ENCODE measurements at places on chromosomes 6 and 20.

- DNase-seq, result no peak
Observed at GRCh38 chr6:41455410-41455809, 90.8 kb upstream of the FOXP4 start.

DNA sequence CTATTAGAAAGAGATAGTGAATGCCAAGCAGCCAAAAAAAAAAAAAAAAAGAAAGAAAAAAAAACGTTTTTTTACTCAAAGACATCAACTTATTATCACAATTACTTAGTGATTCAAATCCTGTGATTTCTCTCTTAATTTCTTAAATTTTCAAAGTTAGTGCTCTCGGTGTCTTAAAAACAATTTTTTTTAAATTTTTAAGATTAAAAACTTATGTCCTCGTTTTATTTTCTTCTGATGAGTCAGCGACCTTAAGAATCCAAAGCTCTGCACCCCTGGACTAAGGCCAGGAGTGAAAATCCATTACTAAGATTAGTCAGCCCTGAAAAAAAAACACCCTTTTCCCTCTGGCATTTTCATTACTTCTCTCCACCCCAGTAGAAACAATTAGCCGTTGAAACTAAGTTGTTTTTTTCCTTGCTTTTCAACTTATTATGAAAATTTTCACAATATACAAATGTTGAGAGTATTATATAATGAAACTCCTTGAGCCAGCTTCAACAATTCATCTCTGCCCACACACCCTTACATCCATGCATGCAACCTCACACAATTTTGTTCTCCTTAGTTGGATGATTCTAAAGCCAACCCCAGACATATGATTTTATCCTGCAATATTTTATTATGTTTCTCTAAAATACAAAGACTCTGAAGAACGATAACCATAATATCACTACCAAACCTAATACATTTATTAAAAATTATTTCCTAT lies 85.6 kb upstream of the CARMIL1 start:
- no peak for DNase-seq

GRCh38 chr6:144189351-144189750 lies 39.0 kb downstream of the STX11 start:
- DNase-seq, result no peak

DNA sequence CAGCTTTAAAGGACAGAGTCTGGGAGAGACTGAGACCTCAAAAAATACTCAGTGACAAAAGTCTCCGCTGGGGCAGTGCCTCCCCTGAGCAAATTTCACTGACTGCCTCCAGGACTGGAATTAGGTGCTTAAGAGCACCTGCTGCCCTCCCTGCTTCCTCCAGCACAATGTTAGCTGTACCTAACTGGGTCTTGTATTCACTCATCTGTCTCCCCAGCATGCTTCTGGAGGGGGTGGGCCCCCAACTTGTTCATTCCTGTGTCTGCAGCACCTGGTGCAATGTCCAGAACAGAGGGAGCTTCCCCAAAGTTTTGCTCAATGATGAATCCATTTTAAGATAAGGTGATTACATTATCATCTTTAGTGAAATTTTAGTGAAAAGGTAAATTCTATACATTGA lies 650.7 kb downstream of the KIF16B start:
- no peak for DNase-seq

Measured in stimulated activated naive CD4-positive, alpha-beta T cell (primary cell).